ENCODE measurements at places on chromosomes 2 and 18.

DNA sequence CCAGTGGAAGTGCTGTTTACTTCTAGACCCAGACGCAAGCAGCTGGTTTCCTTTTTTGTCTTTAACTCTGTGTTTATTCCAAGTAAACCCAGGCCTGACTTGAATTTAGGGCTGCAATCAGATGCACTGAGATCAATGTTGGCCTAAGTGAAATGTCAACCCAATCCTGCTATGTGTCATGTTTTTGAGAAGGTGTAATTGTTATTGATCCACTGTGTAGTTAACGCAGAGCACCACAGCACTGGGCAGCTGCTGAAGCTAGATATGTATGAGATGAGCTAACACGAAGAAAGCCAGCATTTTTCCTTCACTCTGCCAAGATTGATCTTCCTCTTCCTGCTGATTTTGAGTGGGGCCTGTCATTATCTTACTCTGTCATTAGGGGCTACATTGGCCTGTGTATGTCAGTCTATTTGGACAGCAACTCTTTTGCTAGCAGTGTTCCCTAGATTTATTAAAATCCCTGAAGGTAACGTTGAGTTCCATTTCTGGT is 18.9 kb upstream of the DLX1 start:
- no peak for DNase-seq

GRCh38 chr2:232781765-232782164 is 5.4 kb upstream of the KCNJ13 start:
- no peak for DNase-seq

DNA sequence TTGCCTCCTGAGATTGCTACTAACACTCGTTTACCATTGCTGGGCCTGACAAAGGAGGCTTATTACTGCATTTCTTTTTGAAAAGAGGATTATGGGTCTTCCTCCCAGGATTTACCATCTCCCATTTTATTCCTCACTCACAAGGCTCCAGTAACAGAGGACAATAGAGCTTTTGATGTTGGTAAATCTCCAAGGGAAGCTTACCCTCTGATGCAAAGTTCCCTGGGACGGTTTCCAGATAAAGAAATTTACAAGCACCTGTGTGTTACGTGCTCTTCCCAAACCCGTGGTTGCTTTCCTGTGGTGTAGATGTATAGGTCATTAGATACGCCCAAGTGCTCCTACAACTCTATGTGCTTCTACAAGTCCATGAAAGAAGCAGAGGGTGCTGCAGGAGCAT is 17.1 kb downstream of the VSNL1 start:
- DNase-seq = no peak

DNA sequence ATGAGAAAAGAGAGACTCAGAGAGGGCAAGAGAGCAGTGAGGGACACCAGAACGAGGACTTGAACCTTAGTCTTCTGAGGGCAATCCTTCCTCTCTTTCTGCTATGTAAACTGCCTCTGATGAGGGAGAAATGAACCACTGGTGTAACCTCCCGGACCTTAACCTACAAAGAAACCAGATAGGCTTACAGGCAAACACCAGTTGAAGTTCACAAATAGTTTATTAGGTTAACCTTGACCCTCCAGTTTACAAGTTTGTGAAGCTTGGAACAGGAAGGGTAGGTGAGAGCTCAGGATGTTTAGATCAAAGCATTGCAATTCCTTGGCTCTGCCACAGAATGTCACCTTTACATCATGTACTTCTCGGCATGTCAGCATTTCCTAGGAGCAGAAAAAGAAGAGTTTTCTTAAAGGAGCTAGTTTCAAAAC is 486.4 kb upstream of the SPRED2 start:
- DNase-seq = no peak

GRCh38 chr2:201116959-201117734 is 1.2 kb downstream of the CFLAR start:
- no peak for DNase-seq

GRCh38 chr2:149744865-149745264 is 157.3 kb upstream of the MMADHC start:
- DNase-seq = no peak

DNA sequence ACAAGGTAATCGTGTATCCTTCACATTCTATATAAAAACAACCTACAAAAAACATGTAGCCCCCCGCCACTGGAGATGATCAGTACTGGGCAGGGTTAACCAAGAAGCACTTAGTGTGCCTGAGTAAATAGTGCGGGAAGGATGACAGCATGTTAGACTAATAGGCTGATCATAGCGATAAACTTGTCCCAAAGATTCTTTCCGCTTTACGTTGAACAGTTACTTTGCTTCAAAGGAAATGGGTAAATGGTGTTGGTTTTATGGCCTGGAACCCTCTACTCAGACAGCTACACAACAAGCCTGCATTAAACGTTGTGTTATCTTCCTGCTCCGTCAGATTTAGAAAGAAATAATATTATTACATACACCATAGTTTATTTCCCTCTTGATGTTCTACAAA is 67.7 kb downstream of the CTAGE1 start:
- DNase-seq = no peak

- no peak for DNase-seq
These were observed 37.3 kb upstream of the DNAH7 start for GRCh38 chr2:196105951-196106350.

GRCh38 chr2:223486751-223487150 is 115.4 kb downstream of the SCG2 start:
- no peak for DNase-seq

GRCh38 chr2:165245081-165245793 is 6.0 kb downstream of the SCN2A start:
- DNase-seq = no peak

DNA sequence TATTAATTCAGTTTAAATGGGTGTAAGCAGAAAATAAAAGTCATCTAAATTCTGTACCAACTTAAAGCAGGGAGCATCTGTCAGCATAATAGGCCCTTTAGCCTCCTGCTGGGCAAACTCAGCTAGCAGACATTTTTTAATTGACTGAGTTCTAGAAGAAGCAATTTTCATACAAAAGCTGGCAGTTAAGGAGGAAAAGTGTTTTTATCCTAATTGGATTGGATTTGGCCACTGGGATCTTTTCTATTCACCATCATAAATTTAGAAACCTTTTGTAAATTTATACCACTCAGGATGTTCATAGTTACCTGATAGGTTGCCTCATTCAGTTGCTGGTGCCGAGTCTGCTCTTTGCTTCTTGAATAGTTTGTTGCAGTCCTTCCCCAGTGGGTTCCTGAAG is 262.7 kb upstream of the FSIP2 start:
- DNase-seq = no peak

DNA sequence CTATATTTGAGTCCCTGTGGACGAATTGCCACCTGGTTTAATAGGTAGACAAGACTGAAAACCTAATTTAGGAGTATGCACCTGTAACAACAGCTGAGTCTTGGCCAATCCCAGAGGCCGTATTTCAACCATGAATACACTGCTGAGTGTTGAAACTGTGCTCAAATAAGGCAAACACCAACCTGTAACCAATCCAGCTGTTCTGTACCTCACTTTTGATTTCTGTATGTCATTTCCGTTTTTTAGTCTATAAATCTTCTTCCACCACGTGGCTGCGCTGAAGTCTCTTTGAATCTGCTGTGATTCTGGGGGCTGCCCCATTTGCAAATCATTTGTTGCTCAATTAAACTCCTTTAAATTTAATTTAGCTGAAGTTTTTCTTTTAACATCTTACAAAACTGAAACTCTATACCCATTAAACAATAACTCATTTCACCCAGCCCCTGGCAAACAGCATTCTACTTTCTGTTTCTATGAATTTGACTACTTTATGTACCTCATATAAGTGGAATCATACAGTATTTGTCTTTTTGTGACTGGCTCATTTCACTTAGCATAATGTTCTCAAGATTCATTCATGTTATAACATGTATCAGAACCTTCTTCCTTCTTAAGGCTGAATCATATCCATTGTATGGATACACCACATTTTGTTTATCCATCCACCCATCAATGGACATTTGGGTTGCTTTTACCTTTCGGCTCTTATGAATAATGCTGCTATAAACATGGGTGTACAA is 7.5 kb upstream of the YPEL5 start:
- no peak for DNase-seq

DNA sequence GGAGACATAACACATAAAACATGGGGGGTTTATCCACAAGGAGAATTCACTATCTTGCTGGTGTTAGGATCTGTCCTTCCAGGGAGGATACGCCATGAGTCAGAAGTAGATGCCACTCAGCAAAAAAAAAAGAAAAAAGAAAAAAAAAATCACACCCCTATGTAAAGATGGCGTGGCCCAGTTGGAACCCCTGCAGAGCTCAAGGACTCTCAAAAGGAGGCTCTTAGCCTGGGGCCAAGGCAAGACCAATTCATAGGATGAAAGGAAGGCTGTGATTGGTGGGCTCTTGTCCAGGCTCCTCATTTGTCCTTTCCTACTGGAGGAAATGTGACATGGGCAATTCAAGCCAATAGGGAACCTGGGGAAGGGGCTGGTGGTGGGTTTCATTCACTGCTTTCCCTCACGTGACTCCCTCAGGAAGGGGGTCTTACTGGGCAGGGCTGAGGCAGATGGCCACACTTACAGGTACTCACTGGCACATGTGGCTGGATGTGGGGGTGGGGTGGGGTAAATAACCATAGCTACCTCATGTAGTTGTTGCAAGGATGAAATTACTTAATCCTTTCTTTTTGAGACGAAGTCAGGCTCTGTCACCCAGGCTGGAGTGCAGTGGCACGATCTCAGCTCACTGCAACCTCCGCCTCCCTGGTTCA is 38.7 kb upstream of the HAAO start:
- no peak for DNase-seq

- no peak for DNase-seq
These were observed 330.4 kb downstream of the SLC4A3 start for GRCh38 chr2:219957820-219958219.

- DNase-seq = peak; percentile 100
These were observed at the start of gene KCTD18 for GRCh38 chr2:200509612-200510433. TSS of gene KCTD18 (minus strand) at chr2:200510068. CDS start at chr2:200507016, 3,052 bp downstream.

DNA sequence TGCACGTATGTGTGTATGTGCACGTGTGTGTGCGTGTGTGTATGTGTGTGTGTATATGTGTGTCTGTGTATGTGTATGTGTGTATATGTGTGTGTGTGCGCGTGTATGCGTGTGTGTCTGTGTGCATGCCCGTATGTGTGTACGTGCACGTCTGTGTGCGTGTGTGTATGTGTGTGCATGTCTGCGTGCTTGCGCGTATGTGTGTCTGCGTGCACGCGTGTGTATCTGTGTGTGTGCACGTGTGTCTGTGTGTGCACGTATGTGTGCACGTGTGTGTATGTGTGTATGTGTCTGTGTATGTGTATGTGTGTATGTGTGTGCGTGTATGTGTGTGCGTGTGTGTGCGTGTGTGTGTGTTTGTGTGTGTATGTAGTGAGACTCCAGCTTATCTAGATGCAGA is 97.5 kb upstream of the SPATS2L start:
- no peak for DNase-seq

DNA sequence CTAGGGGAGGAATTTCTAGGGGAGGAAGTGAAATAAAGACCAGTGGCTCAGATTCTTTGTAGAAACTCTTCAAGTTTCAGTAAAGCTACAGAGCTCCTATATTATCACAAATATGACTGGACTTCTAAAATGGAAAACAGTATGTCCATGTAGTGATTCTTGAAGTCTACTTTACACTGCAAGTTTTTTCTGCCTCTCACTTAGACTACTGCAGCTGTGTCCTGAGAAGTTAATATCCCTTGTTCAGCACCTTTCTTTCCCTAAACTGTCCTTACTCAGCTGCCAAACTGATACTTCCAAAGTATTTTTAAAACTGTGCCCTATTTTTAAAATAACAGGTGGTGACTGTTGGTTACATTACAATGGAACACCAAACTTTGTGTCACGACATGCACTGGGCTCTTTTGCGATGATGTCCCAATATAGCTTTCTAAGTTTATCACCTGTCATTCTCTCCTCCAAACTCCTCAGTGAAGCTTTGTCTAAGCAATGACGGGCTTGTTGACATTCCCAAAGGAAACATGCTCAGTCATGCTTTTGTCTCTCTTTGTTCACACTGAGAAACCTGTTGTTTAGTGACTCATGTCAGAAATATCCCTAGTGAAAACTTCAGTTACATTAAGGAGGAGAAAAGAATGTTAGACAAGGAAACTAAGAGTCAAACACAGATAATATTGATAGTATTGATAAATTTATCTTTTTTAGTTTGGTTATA is 341.1 kb downstream of the ARL6IP6 start:
- no peak for DNase-seq

DNA sequence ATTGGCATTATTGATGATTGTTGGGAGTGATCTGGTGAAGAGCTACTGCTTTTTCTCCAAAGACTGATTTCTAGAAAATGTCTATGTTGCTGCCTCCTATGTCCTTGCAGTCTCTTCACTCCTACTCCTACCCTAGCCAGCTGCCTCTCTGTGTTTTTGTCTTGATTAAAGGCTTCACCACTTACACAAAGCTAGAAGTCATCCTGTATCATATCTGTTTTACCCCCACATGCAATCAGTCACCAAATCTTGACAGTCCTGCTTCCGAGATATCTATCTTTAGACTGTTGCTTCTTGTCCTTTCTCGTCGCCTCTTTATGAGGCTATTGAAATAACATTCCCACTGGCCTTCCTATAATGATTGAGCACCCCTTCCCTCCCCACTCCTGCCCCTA is 84.5 kb upstream of the ITGA4 start:
- no peak for DNase-seq

GRCh38 chr2:134683561-134684112 is 35.2 kb downstream of the TMEM163 start:
- no peak for DNase-seq

DNA sequence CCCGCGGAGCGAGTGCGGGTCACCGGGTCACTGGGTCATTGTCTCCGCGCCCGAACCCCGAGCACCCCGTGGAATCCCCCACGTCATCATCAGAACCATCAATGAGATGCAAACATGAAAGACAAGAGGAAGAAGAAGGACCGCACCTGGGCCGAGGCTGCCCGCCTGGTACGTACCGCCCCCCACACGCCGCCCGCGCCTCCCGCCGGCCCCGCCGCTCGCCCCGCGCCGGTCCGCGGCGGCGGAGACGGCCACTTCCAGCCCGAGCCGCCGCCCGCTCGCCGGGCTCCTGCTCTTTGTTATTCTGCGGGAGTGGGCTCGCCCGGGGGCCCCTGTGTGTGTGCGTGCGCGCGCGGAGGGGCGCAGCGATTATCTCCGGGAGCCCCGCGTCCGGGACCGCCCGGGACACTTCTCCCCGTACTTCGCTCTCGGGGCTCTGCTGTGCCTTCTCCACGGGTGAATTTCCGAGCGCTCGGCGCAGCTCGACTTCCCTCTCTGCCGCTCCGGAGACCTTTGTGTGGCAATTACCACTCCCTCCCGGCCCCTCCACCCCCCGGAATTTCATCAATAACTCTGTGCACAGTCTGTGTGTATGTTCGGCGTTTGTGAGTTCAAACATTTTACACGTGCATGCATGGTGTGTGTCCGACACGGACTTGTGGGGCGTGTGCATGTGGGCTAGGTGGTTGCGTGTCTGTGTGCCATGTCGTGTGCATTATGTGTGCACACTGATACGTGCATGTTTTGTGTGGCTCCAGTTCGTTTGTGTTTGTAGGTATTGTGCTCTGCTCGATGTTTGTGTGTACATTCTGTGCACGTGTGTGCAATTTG is 714 bp downstream of the ASXL3 start:
- peak; percentile 68 for DNase-seq

- no peak for DNase-seq
These were observed 251.1 kb upstream of the PIK3C3 start for GRCh38 chr18:41703744-41704530.

GRCh38 chr2:124983595-124983994 is 958.5 kb downstream of the CNTNAP5 start:
- no peak for DNase-seq

GRCh38 chr2:151730262-151730975 is 3.9 kb downstream of the NEB start:
- no peak for DNase-seq

GRCh38 chr2:168740788-168741187 is 61.6 kb upstream of the NOSTRIN start:
- DNase-seq = no peak
